Activated CD4-positive, alpha-beta T cell treated with anti-CD3 and anti-CD28 coated beads, Interleukin-2, amount 50 U/mL, for 24 hours (primary cell): ENCODE measurements at places on chromosomes 3 and 15.
A peak's percentile ranks its signal among the peaks of the same experiment; 100 is the strongest.

GRCh38 chr3:62035402-62036057, 337.8 kb downstream of the FEZF2 start:
- DNase-seq, result no peak

DNA sequence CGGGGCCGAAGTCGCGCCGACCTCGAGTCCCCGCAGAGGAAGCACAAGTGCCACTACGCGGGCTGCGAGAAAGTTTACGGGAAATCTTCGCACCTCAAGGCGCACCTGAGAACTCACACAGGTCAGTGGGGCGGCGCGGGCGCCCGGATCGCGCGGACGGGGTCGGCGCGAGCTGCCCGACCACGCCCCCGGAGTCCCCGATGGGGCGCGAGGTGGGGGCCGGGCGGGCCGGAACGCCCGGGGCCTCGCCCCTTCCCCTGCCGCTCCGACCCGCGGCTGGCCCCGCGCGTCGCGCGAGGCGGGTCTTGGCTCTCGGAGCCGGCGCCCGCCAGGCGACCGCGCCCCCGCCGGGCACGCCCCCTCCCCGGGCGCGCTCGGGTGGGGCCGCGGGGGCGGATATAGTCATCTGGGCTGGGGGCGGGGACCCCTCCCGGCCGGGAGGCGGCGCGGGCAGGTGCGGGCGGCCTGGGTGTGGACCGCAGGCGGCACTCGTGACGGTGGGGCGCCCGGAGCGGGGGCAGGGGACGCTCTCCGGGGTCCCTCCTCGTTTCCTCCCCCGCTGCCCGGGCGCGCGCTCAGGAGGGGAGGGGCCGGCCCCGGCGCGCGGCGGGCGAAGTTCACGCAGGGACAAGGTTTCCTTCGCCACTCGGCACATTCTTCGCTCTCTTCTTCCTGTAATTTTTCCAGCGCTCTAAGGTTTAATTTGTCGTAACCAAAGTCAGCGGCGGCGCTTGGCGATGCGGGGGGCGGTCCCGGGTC, 1.2 kb downstream of the KLF13 start:
- DNase-seq, result peak; percentile 41

DNA sequence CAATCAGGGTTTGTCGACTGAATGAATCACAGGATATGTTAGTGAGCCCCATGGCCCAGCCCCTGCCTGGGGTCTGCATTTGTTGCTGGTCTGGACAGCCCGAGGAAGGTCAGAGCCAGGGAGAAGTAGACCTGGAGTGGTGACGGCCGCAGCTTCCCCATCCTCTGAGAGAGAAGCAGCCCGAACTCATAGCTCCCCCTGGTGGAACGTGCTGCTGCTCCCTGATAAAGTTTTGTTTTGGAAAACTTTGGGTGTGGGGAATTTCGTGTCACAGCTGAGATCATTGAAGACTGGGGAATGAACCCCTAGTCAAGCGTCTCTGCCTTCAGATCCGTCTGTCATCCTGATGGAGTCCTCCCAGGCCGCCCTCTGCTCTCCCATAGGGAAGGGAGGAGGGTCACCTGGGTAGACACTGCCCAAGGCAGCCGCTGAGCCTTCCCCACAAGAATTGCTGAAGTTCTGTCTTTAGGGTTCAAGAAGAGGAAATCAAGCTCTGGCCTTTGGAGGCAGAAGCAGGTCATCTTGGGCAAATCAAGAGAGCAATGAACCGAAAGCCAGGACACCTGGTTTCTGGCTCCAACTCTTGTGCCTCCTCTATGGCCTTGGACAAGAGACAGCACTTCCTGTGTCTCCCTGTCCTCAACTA, 60.5 kb downstream of the GLDN start:
- DNase-seq, result no peak

- DNase-seq, result no peak
Observed at GRCh38 chr3:157294491-157294890, 134.5 kb upstream of the CCNL1 start.

- DNase-seq, result no peak
Observed at GRCh38 chr3:87575550-87575949, 299.2 kb upstream of the POU1F1 start.

GRCh38 chr3:128786434-128787020, 60.5 kb downstream of the RAB7A start:
- no peak for DNase-seq

- no peak for DNase-seq
Observed at GRCh38 chr15:49382394-49382793, 40.6 kb upstream of the FGF7 start.
